ENCODE measurements at places on chromosomes 13 and 19.

DNA sequence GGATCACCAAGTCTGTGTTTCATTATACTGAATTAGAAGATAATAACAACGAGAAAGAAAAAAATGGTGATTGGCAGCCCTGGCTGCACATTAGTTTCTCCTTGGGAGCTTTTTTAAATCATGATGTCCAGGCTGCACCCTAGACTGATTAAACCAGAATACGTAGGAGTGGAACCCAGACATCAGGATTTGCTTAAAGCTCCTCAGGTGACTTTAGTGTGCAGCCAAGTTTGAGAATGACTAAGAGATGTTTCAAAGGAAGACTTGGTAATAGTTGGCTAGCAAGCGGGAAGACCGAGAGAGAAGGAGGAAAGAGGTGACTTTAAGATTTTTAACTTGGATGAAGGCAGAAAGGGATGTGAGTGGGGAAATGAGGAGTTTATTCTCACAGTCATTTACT is 71.4 kb upstream of the SERP2 start:
- H3K4me3 ChIP-seq, result no peak overlapping the region
- no peak for DNase-seq

DNA sequence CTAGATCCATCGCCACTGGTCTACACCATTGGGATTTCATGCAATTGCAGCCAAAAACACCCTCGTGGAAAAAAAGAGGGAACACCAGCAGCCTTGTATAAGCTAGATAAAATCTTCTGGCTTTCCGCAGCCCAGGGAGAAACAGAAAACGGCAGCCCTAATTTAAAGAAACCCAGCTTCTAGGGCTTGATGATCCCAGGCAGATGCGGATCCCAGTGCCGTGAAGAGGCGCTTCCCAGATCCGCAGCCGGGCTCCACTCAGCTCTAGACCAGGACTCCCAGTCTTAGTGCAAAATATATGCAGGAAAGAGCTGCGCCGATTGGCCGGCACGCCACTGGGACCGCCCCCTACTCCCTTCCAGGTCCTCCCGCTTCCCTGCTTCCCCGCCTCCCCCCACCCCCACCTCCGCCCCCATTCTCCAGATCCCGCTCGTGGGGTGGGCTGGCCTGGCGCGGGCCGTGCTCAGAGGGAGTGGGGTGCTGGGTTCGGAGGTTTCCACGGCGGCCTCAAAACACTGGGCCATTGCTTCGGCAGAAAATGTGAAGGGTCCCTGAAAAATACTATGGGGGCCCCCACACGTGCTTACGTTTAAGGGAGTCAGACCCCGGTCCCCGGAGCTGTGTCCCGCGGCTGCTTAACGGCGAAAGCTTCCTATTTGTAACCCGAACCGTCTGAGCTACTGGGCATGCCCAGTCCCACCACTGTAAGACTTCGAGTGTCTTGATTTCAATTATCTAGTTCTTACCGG is 63.1 kb downstream of the SERP2 start:
- H3K27me3 ChIP-seq, result no peaks in the 10 kb centered on the region
- H3K4me1 ChIP-seq, result no peaks in the 10 kb centered on the region
- peak overlapping the region; percentile 85 for H3K27ac ChIP-seq
- peak overlapping the region; percentile 80 for H3K4me3 ChIP-seq

GRCh38 chr19:37988758-37989635 is 82.0 kb downstream of the SIPA1L3 start:
- no peaks in the 10 kb centered on the region for H3K4me1 ChIP-seq
- DNase-seq, result no peak
- H3K4me3 ChIP-seq, result no peak overlapping the region
- no peaks in the 10 kb centered on the region for H3K27me3 ChIP-seq

- DNase-seq, result peak; percentile 62
- no peak overlapping the region for H3K4me3 ChIP-seq
- no peaks in the 10 kb centered on the region for H3K4me1 ChIP-seq
- H3K27ac ChIP-seq, result no peak overlapping the region
Observed at GRCh38 chr19:55304279-55304978, 20.6 kb downstream of the BRSK1 start.

GRCh38 chr19:11299946-11300810 is 4.2 kb downstream of the TSPAN16 start:
- no peak for DNase-seq
- H3K4me1 ChIP-seq, result no peaks in the 10 kb centered on the region

- no peaks in the 10 kb centered on the region for H3K27me3 ChIP-seq
- peak; percentile 60 for DNase-seq
- H3K4me3 ChIP-seq, result peak overlapping the region; percentile 75
- no peaks in the 10 kb centered on the region for H3K36me3 ChIP-seq
- H3K4me1 ChIP-seq, result no peaks in the 10 kb centered on the region
Observed at GRCh38 chr19:58409010-58409790, 751 bp downstream of the ZNF584 start.

GRCh38 chr19:43504426-43505185 is at the start of gene PHLDB3:
Gene PHLDB3 (minus strand): TSS chr19:43504746. CDS start chr19:43504118, 628 bp downstream.
- H3K27ac ChIP-seq, result no peak within 1 kb of the TSS
- H3K27me3 ChIP-seq, result no peaks in the 10 kb centered on the region
- peak within 1 kb of the TSS; percentile 69 for H3K4me3 ChIP-seq
- DNase-seq, result peak; percentile 59
- no peaks in the 10 kb centered on the region for H3K36me3 ChIP-seq

DNA sequence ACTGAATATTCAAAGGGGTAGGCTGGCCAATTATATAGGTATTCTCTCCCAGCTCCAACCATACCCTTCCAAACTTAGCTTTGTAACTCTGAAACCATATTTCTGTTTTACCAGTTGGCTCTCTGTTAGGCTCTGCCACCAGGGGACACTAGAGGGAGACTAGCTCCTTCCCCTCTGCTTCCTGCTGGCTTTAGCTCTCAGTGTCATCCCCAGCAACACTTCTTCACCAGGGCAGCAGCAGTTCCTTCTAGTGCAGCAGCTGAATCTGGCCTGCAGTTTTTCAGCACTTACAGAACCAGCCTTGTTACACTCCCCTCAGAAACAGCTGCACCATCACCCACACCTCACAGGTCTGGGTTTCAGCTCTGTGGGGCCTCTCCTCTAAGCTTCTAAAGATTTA is 51.0 kb upstream of the DOCK9 start:
- no peaks in the 10 kb centered on the region for H3K27me3 ChIP-seq
- no peak overlapping the region for H3K27ac ChIP-seq
- no peaks in the 10 kb centered on the region for H3K36me3 ChIP-seq

GRCh38 chr13:24006520-24007248 is 109.4 kb upstream of the C1QTNF9B start:
- no peak overlapping the region for H3K4me3 ChIP-seq
- no peaks in the 10 kb centered on the region for H3K27me3 ChIP-seq
- no peak for DNase-seq
- peaks cover 17% of the 10 kb centered on the region for H3K4me1 ChIP-seq
- no peaks in the 10 kb centered on the region for H3K36me3 ChIP-seq
- H3K27ac ChIP-seq, result no peak overlapping the region

DNA sequence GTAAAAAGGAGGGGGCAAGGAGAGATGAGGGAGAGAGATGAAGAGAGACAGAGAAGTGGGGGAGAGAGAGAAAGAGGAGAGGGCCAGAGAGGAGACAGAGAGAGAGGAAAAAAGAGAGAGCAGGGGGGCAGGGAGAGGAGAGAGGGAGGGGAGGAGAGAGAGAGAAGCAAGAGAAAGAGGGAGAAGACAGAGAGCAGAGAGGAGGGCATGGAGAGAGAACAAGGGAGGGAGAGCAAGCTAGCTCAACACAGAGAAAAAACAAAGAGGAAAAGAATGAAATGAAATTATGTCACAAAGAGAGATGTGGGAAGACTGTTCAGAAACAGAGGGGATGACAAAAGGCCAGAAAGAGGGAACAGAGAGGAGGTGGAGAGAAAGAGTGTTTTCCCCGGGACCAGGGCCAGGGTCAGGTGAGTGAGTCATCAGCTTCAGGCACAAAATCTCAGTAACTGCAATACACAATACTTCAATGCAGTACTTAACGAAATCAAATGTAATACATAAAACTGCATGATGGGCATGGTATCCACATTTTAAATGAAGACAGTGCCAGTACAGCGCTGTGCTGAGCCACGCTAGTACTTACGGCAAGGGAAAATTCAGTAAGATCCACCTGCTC is 4.8 kb downstream of the KLK7 start:
- no peaks in the 10 kb centered on the region for H3K27me3 ChIP-seq
- no peaks in the 10 kb centered on the region for H3K36me3 ChIP-seq
- DNase-seq, result no peak
- no peak overlapping the region for H3K27ac ChIP-seq
- H3K4me1 ChIP-seq, result no peaks in the 10 kb centered on the region

DNA sequence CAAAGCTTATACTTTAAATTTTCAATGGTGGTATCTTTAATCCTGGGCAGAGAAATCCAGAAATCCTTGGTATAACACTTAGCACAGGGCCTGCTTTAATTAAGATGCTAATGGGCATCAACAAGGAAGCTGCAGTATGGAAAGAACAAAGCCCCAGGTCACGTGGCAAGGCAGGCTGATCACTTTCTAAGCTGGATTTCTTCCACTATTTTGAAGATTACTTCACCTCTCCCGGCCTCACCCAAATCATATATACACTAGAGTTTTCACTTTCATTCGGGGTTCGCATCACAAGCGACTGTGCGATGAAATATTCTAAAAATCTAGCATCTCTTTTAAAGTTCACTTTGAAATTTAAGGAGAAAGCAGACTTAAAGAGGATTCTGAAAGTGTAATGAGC is 71.8 kb downstream of the STARD13 start:
- DNase-seq, result peak; percentile 45
- no peaks in the 10 kb centered on the region for H3K27me3 ChIP-seq

- no peaks in the 10 kb centered on the region for H3K36me3 ChIP-seq
- peak within 1 kb of the TSS; percentile 12 for H3K4me3 ChIP-seq
- H3K4me1 ChIP-seq, result no peaks in the 10 kb centered on the region
- DNase-seq, result peak; percentile 47
- H3K27me3 ChIP-seq, result peaks cover 7% of the 10 kb centered on the region
Observed at GRCh38 chr19:46495786-46496099, at the start of gene PNMA8B. Gene PNMA8B (minus strand): TSS chr19:46495867. CDS start chr19:46495465, 402 bp downstream.

DNA sequence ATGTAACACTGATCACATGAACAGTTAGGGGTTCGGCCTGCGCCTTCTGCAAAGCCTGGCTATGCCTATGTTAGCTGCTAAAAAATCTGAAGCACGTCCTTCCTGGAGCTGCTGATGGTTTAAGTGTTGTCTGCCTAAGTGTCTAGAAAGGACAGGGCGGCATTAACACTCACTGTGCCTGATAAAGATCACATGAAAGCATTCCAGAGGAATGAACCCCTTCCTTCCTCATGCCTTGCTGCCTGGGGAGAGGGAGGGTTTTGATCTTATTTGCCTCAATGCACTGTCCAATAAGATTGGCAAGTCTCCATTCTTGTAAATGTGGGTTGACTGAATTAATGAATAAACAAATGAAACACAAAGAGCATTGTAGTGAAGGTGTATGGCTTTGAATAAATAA is 5.2 kb downstream of the DOCK9 start:
- no peak overlapping the region for H3K4me3 ChIP-seq
- no peak for DNase-seq
- no peaks in the 10 kb centered on the region for H3K27me3 ChIP-seq
- no peak overlapping the region for H3K27ac ChIP-seq
- H3K4me1 ChIP-seq, result peaks cover 19% of the 10 kb centered on the region

DNA sequence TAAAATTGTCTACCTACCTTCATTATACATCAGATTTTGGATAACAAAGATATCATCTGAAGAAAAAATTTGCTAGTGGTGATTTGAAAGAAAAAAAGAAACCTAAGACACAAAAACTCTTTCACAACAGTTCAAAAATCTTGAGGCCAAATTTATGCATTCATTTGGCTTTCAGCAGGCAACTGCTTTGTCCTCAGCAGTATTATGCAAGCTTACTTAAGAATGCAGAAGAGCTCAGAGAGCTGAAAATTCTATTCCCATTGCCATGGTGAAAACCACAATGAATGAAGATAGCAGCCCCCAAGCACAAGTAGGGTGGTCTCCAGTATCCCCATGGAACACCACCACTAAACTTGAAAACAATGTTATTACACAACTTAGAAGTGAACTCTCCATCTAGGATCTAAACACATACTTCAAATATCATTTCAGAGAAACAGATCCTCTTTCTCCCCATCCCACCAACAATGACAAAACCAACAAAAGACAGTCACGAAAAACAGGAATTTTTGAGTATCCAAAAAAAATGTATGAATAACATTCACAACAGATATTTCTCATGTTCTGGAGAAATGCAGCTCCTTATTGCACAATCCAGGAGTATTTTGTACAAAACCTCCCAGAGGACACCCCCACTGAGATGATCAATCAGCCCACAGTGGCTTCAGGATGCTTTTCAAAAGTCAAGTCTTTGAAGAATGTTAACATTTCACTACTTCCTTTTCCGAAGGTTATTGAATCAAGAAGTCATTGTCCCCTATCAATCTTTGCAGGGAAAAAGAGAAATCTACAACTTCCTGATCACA is 192.7 kb downstream of the LHFPL6 start:
- H3K4me3 ChIP-seq, result no peak overlapping the region
- no peaks in the 10 kb centered on the region for H3K36me3 ChIP-seq
- peaks cover 5% of the 10 kb centered on the region for H3K4me1 ChIP-seq
- H3K27ac ChIP-seq, result no peak overlapping the region
- no peaks in the 10 kb centered on the region for H3K27me3 ChIP-seq
- DNase-seq, result no peak

GRCh38 chr19:7725791-7726190 is 6.1 kb downstream of the CLEC4G start:
- no peak overlapping the region for H3K4me3 ChIP-seq
- no peak overlapping the region for H3K27ac ChIP-seq
- DNase-seq, result no peak
- no peaks in the 10 kb centered on the region for H3K27me3 ChIP-seq

DNA sequence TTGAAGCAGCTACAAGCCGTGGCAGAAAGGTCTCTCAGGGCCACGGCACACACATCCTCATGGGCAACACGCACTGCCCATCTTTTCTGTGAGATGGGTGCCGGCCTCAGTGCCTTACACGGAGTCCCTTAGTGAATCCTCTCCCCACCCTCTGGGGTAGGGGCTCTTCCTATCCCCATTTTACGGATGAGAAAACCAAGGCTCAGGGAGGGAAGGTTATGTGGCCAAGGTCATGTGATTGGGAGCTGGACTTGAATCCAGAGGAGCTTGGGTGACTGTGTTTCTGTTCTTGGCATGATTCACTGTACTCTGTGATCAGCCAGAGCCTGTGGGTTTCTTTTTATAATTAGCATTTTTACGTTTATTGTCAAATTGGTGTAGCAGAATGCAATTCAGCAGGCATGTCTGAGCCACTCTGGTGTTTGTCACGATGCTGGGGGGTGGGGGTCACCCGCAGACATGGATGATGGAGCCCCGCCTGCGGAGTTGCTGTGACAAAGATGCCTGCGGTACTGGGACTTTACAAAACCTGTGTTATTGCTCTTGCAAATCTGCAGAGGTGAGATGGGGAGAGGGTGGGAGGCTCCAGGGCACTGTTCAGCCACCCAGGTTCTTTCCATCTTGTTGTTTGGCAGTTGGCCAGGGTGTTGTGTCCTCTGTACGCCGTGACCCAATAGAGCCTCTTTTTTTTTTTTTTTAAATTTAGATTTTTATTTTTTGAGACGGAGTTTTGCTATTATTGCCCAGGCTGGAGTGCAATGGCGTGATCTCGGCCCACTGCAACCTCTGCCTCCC is 4.5 kb downstream of the SCN1B start:
- no peaks in the 10 kb centered on the region for H3K36me3 ChIP-seq
- H3K27ac ChIP-seq, result no peak overlapping the region
- H3K4me1 ChIP-seq, result no peaks in the 10 kb centered on the region
- DNase-seq, result no peak
- H3K4me3 ChIP-seq, result no peak overlapping the region

- peaks cover 7% of the 10 kb centered on the region for H3K4me1 ChIP-seq
- H3K27ac ChIP-seq, result no peak overlapping the region
- no peaks in the 10 kb centered on the region for H3K36me3 ChIP-seq
- H3K27me3 ChIP-seq, result no peaks in the 10 kb centered on the region
- DNase-seq, result peak; percentile 72
Observed at GRCh38 chr13:90315061-90315460, 1032.4 kb upstream of the MIR17HG start.
